ENCODE measurements at places on chromosomes 6 and 20.

DNA sequence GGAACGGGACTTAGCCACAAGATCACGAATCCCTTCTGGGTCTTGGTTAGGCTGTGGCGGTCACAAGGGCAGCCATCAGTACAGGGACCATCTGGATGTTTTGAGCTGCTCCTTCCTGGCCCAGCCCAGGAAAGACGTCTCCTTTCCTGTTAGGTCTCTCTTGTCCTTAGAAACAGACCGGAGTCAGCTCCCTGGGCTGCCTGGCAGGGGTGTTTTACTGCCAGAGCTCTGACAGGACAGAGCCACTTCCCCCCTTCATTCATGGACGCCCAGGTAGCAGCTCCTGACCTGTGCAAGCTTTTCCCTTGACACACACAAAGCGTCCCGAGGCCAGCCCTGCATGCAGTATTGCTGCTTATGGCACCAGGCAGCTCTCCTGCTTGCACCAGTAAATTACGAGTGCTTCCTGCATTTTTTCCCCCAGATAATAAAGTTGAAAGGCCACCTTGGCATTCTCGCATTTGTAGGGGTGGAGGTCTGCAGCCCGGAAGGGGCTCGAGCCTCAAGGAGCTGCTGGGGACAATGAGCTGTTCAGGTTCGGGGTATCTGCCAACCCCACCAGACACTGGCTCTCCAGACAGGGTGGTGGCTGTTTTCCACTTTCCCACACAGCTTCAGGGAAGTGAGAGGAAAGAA, 87.4 kb downstream of the NOL4L start:
- no peak for DNase-seq

GRCh38 chr20:48716086-48716485, 111.7 kb downstream of the PREX1 start:
- peak; percentile 24 for DNase-seq

DNA sequence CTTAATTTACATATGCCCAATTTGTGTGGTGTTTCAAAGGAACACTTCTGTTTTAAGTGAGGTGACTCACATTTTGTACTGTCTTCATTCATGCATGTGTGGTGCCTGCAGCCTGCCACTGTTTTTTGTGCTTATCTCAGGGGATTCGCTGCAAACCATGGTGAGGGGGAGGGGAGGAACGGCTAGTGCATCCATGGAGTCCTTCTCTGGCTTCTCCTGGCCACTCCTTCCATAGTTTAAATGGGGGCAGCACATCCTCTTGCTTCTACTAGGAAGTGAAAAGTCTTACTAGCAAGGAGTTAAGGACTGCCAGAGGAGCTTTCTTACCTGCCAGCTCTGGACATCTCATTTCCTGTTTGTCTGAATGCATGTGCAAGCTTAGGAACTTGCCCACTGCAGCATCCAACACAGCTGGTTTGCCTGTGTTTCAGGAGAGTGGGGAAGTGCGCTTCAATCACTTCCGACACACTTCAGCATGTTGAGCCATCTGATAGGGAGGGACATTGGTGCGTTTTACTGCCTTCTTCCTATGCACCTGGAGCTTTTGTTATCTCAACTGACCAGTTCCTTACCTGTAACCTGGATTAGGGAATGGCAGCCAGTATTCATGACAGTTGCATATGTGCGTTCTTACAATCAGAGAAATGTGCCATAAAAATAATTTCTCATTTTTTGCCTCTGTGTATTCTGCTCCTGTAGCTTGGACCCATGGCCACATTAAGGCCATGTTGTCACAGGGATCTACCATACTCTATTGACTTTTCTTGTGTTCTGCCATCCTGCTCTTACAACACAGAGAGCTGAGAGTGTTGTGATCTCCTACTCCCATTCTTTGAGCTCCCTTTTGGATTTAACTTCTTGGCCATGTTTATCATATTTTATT, 211.3 kb downstream of the ARID1B start:
- DNase-seq = no peak

- DNase-seq = no peak
These were observed 219.8 kb downstream of the ZDHHC14 start for GRCh38 chr6:157600807-157601206.

- DNase-seq = no peak
These were observed 255.7 kb downstream of the GJA1 start for GRCh38 chr6:121691126-121691551.
